NCI-H526 treated with DMSO at 0.1 percent for 48 hours (cell line): ENCODE measurements at places on chromosomes 16 and 17.

- DNase-seq = no peak
These were observed 581 bp upstream of the AGRP start for GRCh38 chr16:67483731-67484525.

GRCh38 chr16:77963185-77964044 is 58.9 kb upstream of the CLEC3A start:
- no peak for DNase-seq

DNA sequence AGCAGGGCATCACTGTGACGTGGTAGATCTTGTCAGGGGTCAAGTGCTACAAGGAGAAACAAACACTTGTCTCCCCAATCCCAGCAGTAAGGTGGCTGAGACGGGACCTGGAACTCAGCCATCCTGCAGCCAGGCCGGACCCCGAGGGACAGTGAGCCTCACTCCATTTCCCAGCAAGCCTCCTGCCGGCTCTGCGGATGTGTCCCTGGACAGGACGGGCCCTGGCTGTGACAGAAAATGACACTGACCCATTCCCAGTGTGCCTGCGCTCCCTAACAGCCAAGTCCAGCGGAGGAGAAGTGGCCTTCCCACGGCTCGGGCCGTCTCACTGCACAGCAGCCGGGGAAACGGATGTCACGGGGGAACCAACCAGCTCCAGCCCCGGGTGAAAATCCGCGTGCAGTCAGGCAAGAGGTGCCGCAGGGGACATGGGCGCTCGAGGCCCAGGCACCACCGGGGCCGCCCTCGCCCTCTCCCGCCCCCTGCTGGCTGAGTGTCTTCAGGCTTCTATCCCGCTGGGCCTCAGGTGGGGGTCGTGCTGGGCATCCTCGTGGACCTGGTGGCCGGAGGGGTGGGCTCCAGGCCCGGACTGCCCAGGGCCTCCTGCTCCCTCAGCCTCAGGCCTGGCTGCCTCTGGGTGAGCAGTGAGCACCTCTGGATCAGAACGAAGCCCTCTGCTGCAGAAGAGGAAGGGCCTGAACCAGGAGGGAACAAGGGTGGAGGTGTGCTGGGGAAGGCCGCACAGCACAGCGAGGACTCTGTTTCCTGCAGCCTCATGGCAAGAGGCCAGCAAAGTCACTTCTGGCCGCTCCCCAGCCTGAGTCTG is 6.7 kb downstream of the HAGHL start:
- DNase-seq = no peak

GRCh38 chr17:42618442-42619150 is 9.1 kb downstream of the TUBG1 start:
- peak; percentile 42 for DNase-seq

DNA sequence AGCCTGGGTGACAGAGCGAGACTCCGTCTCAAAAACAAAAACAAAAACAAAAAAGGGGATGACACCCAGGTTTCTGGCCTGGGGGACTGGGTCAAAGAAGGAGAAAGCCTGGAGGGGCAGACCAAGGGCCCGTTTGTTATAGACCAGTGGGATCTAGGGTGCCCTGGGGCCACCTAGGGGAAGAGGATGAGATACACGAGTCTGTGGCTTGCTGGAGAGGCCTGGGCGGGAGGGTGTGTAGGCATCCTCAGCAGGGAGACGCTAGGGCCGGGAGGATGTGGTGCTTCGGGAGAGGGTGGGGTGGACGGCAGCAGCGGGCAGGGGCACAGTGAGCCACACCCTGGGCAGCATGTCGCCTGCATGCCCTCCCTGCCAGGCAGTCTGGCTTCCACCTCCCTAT is 17.1 kb upstream of the CRK start:
- no peak for DNase-seq

DNA sequence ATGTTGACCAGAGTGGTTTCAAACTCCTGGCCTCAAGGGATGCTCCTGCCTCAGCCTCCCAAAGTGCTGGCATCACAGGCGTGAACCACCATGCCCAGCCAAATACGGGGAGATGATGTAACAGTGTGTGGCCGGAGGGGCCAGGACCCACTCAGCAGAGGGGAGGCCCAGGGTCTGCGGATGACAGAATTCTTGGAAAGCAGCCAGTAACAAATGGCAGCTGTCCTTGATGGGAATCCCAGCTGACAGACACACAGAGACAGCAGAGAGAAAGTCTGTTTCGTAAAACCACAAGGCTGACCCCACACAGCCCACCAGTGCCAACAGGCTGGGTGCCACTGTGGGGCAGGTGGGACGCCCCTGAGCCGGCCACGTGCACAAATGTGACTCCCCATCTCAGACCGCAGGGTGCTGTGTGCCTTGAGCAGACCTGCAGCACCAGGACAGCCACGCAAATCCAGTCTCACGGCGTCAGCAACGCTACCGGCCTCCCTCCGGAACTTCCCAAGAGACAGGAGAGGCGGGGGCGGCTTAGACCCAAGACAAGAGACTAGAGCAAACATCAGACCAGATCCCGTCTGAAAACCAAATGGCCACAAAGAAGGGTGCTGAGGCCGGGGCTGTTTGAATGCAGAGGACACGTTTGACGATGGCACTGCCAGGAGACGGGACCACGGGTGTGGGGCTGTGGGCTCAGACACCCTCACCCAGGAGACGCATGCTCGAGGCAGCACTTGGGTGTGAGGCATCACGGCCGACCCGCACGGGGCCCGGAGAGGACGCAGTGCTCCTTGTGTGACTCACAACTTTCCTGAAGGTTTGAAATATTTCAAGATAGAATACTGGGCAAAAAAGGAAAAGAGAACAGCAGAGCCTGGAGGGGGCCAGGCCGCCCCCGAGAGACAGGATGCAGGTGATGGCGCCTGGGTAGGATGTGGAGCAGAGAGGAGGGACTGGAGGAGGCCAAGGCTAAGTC is 24.6 kb downstream of the CTU2 start:
- no peak for DNase-seq

DNA sequence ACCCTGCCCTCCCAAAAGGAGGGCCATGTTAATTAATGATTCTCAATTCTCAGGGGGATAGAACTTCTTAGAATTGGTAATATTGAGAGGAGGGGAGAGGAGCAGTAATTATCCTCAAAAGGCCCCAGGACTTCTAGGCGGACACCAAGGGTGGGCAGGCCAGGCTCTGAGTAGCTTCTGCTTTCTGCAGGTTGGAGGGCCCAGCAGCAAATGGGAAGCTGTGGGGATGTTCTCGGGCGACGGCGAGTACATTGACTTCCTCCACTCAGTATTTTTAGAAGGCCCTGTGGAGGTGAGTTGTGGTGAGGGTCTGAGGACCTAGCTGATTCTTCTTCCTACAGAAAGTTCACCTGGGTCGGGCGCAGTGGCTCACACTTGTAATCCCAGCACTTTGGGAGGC is 57.5 kb downstream of the DNAH2 start:
- DNase-seq = no peak

GRCh38 chr17:73792994-73793393 is 148.7 kb upstream of the SDK2 start:
- DNase-seq = no peak

DNA sequence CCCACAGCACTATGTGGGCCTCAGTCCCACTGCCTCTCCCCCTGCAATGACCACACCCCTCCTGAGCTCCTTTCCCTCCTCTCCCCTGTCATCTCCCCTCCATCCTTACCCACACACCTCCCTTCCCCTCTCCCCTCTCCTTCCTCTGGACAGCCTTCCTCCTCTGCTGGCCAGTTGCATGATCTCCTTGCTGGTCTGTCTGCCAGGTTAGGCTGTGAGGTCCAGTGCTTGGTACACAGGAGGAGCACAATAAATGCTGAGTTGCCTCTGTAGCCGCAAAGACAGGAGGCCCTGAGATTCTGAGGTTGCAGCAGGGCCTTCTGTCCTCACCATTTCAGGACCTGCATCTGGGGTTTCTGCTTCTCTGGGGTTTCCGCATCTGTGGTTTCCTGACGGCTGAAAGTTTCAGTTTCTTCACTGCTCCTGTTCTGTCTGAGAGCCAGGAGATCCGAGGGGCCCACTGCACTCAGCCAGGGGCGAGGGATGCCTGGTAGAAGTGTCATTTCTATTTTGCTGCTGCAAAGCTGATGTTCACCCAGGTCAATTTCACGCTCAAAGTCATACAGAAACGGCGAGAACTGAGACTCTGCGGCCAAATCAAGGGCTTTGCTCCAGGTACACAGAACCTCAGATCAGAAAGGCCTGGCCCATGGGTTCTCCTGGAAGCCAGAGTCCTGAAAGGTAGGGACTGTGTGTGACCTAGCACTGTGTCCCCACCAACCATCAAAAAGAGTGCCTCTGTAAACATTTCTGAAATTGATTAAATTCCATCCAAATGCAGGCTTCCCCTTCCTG is 4.6 kb upstream of the SLC12A3 start:
- DNase-seq = no peak

DNA sequence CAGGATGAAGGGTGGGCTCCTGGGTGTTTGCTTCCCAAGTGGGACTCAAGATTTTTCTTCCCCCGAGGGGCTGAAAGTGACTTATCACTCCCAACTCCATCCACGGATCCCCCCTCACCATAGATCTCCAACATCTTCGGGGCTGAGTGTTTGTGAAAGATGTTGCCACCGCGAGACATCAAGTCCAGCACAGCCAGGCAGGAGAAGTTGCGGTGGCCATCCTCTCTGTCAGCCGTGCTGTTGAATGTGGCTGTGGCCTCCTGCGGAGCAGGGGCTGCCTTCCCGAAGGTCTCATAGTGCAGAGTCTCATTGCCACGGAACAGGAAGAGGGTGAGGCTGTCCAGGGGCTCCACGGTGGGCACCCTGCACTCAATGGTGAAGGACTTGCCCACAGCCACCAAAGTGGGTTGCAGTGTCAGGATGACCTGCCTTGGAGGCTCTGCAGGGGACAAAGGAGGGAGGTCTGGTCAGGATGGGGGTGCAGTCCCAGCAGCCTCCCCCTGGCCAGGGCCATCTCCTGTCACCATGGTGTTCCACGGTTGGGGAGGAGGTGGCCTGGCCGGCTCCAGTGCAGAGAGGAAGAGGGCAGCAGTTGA is 5.5 kb downstream of the PRR29 start:
- no peak for DNase-seq

DNA sequence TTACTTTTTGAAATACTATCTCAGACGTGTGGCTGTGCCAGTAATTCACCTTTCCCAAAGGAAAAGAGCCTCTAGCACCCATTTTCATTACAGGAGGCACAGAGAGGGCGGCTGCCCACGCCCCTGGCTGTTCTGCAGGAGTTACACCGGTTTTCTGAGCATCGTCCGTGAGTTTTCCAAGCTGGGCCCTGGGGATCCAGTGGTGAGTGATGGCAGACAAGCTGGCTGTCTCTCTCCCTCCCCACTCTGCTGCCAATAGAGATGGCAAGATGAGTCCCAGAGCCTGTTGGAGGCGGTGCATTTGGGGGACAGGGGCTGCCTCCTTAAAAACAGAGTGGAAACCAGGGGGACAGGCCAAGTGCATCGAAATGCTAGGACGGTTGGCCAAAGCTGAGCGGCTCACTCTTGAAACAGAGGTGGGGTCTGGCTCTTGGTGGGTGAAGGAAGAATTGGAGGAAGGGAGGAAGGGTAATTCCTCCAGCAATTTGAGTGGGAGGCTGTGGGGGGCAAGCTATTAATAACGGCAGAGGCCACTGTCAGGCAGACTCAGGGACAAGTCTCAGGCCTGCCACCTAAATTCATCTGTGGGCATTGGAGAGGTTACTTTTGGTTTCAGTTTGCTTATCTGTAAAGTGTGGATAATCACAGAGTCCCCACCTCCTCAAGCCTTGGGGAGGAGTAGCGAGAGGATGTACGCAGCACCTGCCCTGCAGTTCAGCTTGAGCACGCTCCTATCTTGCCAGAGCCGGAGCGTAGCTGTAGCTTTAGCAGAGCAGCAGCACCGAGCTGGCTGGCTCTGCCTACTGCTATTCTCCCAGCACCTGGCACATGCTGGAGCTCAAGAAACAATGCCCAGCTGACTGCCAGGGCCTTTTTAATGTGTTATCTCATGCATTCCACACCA is 7.5 kb upstream of the NOS2 start:
- no peak for DNase-seq

DNA sequence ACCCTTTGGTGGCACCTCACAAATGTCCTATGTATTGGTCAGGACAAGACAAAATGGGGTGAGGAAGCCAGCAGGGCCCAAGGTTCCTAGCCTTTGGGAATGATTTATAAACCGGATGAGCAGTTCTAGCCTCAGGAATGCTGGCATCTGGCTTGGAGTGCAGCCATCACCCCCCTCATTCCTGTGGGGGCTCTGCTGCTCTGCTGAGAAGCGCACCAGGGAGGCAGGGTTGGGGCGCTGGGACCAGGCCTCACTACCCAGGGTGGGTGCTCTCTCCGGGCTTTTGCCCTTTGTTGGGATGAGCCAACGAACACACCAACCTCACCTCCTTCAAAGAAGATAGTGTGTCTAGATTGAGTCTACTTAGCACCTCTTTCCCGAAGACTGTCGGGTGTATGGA is 39.2 kb downstream of the TMEM11 start:
- no peak for DNase-seq

GRCh38 chr17:77696721-77697460 is 261.6 kb upstream of the TNRC6C start:
- no peak for DNase-seq

DNA sequence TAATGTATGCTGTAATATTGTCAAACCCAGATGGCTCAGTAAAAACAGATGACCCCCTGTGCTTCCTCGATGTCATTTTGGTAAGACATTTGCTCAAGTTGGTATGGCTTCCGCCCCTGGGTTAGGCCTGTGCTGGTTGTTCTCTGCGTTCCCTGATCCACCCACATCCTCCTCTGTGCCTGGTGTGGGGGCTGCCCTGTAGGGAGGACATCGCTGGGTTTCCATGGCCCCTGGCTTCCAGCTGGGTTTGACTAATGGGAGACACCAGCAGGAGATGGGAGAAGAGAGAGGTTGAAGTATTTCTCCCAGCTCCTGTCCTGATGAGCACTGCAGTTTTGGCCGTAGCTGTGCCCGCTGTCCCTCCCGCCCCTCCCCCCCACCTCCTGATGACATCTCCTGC is 4.4 kb upstream of the MFAP4 start:
- DNase-seq = no peak

GRCh38 chr16:28149011-28149888 is 62.5 kb downstream of the XPO6 start:
- no peak for DNase-seq

DNA sequence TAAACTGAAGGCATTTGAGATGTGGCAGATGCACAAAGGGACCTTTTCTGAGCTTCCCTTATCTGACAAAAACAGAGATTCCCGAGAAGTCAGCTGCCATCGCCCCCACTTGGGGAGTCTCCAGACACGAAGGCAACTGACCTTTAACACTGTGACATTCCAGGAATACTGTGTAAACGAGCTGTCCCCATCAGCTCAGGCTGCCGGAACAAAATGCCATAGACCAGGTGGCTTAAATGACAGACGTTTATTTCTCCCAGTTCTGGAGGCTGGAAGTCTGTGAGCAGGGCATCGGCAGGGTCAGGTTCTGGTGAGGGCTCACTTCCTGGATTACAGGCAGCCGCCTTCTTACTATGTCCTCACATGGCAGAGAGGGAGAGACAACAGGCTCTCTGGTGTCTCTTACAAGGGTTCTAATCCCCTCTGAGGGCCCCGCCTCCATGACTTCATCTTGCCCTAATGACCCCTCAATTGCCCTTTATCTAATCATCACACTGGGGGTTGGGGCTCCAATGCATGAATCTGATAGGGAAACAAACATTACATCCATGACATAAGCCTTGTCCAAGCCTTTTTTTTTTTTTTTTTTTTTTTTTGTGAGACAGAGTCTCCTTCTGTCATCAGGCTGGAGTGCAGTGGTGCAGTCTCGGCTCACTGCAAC is 178.5 kb upstream of the RPL38 start:
- no peak for DNase-seq

GRCh38 chr16:23771642-23772041 is 16.8 kb downstream of the CHP2 start:
- no peak for DNase-seq
